ENCODE measurements at places on chromosomes 1 and 21. TPM values are rescaled to one million over a fixed set of nuclear protein-coding genes. Genes with fewer than 3 reads are reported as not detected.
A peak's percentile ranks its signal among the peaks of the same experiment; 100 is the strongest.

DNA sequence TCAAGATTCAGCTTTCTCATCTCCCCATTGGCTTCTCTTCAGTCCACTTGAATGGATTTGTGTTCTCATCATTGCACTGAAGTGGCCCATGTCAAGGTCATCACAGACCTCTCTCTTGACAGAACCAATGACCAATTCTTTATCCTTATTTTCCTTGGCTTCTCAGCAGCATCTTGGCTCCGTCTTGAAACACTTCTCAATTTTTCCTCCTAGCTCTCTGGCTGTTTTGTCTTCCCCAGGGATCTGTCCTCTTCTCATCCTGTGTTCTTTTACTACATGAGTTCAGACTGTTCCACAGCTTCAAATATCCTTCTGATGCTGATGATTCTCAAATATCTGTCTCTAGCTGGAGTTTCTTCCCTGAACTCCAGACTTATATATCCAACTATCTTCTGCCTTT lies 78.6 kb downstream of the COLGALT2 start:
- DNase-seq, result no peak

DNA sequence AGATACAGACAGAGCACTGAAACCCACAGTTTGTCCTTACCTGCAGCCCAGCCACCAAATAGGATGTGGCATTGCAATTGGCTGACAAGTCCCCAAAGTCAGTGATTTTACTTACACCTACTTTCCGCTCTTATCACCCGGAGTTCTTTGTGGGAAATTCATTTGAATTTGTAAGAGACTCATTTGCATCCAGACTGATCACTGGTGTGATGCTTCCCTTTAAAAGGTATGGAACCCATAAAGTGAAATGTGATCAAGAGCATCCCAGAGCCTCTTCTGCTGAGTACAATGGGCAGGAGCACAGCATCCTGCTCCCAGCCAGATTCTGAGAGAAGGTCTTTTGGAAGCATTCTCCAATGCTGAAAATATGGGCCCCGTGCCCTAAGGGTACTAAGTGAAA lies 161.4 kb downstream of the DAB1 start:
- no peak for DNase-seq

DNA sequence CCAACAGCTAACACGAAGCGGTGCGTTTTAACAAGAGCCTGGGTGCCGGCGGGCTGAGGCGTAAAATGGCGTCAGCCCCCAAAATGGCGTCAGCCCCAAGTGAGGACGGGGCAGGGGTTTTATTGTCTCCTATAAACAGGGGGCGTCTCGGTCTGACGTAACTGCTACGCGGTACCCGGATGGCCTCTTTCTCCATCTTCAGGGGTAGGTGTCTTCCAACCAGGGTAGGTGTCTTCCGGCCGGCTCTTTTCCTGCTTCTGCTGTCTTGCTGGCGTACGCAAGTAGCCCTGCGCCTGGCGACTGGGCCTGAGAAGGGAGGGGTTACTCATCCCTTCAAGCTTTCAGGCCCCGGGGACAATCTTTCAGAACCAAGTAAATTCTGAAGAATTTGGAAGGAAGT lies 45.3 kb downstream of the LGR6 start:
- no peak for DNase-seq

DNA sequence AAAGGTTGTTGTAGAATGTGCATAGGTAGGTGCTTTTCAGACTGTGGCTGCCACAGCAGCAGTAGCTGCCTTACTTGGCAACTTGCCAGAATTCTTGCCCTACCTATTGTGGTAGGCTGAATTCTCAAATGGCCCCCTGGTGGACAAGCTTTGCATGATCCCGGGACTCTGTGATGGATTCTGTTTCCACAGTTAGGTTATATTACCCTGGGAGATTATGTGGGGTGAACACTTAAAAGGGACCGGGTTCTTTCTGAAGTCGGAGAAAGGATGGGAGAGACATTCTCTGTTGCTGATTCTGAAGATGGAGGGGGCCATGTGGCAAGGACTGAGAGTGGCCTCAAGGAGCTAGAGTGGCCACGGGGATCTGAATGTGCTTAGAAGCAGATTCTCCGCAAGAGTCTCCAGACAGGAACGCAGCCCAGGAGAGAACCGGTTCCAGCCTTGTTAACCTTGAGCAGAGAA lies 32.1 kb upstream of the KCNE1 start:
- DNase-seq, result peak; percentile 96

DNA sequence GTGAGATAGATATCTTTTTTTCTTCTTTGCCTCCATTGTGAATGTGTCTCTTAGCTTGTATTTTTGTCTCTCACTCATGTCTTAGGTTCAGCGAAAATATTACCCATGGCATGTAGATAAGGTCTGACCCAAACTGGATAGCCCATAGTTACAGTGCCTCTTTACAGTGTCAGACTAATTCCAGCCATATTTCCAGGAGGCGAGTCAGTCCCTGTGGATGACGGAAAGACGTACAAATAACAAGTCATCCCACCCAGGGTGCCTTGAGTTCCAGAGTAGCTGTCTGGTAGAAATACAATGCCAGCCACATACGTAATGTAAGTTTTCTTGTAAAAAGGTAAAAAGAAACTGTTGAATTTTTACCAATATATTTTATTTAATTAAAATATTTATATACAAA lies 157.3 kb downstream of the ZNF281 start:
- no peak for DNase-seq

DNA sequence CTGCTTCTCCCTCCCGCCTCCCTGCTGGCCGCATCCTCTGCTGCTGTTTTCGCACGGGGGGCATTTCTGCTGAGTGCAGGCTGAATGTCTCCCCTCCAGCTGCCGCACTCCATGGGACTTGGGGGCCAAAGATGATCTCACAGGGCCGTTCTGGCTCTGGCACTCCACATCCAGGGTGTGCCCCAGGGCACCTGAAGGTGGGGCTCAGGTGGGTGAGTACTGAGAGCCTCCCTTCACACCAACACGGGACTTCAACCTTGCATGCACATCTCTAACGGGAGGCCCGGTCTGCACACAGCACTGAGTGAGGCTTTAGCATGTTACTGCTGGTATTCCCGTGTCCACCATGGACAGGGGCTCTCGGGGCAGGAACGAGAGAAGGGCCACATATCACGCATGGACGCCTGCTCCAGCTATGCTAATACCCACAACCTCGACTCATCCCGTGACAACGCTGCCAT lies 88.9 kb downstream of the DMRTB1 start:
- DNase-seq, result no peak

ZNF593OS gene
- total RNA-seq, result not detected

SLC9A1 gene
- total RNA-seq, result 4.1 TPM

DRAXIN gene
- 0.22 TPM for total RNA-seq

ACOT11 gene
- total RNA-seq, result 3.1 TPM

Measured in lung microvascular endothelial cell (primary cell).